ENCODE measurements at places on chromosomes 2 and 18.
A peak's percentile ranks its signal among the peaks of the same experiment; 100 is the strongest.

DNA sequence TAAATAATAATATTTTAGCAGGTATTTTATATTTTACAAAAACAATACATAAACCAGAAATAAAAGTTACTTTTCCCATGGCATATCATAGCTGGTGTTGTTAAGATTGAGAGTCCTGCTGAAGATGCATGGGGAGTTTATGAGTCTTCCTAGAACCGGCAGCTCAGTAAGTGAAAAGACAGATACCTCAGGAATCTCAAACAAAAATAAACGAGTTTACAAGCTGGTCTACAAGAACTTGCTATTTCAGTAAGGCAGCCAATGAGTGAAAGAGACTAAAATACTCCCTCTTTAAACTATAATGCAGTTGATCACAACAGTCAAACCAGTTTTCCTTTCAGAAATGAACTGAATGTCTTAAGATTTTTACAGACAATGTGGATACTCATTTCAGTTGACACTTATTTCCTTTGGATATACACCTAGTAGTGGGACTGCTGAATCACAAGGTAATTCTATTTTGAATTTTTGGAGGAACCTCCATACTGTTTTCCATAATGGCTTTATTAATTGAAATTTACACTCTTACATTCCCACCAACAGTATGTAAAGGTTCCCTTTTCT, 8.9 kb downstream of the GAREM1 start:
- no peak for DNase-seq

DNA sequence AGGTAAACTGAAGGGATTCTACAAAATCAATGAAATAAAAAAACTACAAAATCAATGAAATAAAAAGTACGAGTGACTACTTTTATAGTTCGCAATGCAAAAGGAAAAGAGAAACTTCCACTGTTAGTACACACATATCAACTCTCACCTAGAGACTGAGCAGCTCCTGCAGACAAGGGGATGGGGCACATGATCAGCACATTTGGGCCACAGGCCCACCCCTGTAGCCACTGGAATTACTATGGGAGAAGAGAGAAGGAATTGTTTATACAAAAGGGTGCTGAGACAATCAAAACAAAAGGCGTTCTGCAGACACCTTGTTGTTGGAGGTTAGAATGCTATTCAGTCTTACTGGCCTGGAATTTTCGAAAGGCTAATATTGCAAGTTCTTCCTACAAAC, 34.7 kb upstream of the CD226 start:
- DNase-seq: no peak

GRCh38 chr2:199273042-199273511, 184.7 kb downstream of the SATB2 start:
- no peak for DNase-seq

DNA sequence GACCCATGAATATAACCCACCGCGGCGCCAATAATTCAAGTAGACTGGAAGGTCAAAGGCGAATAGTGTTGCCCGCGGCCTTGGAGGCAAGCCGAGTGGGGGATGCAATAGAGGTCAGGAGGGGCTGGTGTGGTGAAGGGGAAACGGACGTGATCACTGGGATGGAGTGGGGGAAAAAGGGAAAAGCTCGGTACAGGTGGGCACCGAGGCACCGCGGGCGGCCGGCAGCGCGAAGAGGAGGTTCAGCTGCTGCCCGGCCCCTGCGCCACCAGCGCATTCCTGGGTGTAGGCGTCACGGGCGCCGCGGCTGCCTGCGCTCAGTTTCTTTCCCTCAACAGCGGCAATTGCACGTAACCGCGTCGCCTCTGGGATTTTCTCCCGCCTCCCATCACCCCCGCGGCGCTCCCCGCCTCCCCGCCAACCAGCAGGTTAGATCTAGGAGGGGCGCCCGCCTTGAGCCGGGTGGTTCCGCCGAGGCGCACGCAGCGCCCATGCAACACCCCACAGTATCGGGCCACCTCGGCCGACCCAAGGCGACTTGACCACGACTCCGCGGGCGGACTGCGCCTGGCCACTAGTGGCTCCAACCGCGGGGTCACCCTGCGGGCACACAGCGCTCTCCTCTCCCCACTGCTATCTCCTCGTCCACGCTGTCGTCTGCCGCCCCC, 1.5 kb downstream of the RND3 start:
- peak; percentile 36 for DNase-seq

GRCh38 chr2:46683541-46683940, 204.2 kb downstream of the TMEM247 start:
- no peak for DNase-seq

GRCh38 chr2:120678926-120679325, 56.7 kb upstream of the GLI2 start:
- DNase-seq: no peak

DNA sequence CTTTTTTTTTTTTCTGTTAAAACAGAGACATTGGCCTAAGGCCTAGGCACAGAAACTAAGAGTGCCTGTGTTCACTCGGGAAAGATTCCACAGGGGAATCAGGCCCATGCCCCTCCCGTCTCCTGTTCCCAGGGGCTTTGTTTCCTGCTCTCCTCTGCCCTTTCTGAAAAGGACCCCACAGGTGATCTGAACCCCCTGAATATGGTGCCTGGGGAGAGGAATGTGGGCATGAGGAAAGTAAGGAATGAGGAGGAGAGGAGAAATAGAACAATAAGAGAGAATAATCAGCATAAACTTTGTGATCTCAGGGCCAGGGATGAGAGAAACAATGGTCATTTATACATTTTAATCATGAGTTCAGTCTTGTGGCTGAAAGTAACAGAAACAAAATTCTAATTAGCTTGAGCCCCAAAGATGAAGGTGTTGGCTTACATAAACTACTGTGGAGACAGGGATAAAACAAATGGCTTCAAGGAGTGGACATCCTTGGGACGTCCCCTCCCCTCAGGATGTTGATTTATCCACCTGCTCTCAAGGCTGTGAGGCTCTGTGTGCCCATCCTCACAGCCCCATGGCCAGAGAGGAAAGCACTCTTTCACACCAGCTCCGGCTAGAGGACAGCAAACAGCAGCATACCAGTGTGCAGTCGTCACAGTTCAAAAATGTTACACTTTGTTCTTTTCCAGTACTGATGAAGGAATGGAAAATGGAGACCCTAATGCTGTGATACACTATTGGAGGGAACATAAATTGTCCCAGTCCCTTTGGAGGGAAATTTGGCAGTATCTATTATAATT, 46.4 kb upstream of the MRPL33 start:
- DNase-seq: no peak

DNA sequence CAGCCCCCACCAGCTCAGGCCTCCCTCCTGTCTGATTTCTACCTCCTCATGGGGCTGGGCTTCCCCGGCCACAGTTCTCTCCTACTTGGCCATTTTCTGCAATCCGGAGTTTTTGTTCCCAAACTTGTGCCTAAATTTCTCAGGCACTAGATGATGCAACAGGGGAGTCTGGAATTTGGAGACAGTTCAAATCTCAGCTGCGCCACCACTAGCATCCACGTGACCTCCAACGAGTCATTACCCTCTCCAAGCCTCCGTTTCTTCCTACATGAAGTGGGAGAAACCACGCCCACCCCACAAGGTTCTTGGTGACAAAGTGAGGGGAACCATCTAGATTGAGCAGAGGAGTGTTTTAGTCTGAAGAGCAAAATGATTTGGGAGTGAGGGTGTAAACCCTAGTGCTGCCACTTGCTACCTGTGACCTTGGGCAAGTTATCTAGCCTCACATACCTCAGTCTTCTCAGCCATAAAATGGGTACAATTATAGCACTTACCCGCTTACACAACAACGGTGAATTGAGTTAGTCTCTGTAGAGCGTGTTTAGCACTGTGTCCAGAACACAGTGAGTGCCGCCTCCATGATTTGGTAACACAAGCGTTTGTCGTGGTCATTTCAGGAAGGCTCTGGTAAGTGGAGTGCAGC, 61.4 kb upstream of the ASAP2 start:
- DNase-seq: no peak

- DNase-seq: no peak
Measured at GRCh38 chr18:71707400-71707799, 836.7 kb downstream of the CBLN2 start.

- DNase-seq: no peak
Measured at GRCh38 chr2:149899390-149899789, 311.8 kb upstream of the MMADHC start.

DNA sequence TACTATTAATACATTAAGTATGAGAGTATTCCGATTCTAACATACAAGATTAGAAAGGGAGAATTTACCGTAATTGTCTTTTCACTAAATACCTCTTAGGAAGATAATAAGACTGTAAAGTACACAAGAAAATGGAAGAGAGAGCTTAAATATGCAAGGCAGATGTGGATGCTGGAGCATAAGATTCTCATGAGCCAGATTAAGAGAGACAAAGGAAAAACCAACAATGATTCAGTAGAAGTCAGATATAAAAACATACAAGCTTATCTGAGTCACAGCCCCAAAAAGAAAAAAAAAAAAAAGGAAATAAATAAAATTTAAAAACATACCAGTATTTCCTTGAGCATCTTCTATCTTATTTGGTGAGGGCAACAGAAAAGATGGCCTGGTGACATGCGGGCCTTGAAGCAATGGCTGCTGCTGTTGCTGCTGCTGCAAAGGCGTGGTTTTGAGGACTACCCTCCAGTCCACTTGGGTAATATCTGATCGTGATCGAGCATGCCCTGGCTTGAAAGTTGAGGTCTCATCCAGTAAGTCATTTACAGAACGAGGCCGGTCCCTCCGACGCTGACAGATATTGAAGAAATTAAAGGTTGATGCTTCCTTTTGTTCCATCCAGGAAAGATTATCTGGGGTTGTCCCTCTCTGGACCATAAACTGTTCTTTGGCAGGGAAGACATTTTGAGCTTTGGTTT, 24.5 kb downstream of the PLEKHM3 start:
- no peak for DNase-seq

- no peak for DNase-seq
Measured at GRCh38 chr2:127365211-127365643, 22.5 kb downstream of the MAP3K2 start.

DNA sequence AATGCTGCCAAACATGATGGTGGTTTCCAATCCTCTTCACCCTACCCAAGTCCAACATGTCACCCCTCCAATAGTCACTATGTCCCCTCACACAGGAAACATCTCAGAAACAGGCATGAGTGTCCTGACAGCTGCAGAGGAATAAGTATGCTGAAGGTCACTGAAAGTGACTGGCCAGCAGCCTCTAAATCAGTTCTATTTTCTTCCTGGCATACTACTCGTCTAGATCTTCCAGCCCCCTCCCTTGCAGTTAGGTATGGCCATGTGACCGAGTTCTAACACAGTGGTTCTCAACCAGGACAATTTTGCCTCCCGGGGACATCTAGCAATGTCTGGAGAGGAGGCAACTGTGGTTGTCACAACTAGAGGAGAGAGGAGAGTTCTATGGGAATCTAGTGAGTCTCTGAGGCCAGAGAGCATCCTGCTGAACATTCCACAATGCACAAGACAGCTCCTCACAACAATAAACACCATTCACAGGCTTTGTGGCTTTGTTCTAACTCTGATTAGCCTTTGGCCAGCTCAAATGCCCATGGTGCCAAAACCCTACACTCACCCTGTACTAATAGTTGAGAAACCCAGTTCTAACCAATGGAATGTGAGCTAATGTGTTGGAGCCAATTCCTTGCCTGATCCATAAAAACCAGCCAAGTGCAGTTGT, 12.6 kb upstream of the ID2 start:
- no peak for DNase-seq

GRCh38 chr2:70728128-70728527, 39.9 kb downstream of the ADD2 start:
- DNase-seq: no peak

- no peak for DNase-seq
Measured at GRCh38 chr18:63848159-63848558, 39.3 kb upstream of the SERPINB2 start.

DNA sequence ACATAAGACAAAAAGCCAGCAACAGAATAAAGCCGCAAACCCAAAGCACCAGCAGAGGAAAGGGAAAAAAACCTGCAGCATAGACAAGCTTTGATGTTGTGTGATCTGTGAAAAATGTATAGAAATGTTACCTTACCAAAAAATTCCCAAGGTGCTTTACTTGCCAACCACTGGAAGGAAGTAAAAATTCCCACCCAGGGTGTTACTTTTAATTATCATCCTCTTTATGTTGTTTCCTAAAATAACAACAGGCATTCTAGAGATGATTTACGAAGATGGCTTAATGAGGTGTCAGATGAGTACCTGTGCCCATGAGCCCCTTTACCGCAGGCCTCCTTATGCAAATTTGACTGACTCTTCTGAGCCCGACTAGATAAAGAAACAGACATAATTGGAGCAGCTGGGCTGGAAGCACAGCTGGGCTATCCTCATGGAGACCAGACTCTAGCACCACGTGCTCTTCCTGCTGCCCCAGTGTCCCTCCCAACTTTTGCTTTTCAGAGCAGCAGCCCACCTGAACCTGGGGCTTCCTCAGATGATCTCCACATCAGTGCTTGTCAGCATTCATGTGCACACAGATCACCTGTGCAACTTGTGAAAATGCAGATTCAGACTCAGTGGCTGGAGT, 41.5 kb downstream of the SRSF7 start:
- no peak for DNase-seq

All from NCI-H2081 treated with DMSO at 0.1 percent for 48 hours (cell line).